ENCODE measurements at places on chromosomes 5 and 9.

DNA sequence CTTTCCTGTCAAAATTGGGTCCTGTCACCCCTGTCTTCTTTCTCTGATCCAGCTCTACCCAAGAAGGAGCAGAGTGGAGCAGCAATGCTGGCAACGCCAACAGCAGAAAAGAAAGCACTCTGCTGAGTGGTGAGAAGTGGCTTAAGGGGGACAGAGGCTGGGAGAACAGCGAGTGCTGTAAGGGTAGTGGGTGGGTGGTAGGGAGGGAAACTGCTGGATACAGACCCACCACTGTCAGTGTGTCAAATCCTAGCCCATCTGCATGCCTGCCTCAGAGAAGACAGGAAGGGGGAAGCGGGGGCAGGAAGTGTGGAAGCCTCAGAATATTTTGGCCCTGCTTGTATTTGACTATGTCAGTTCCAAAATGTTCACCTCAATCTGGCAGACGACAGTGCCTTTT lies 170.4 kb upstream of the MAST4 start:
- no peak for DNase-seq

DNA sequence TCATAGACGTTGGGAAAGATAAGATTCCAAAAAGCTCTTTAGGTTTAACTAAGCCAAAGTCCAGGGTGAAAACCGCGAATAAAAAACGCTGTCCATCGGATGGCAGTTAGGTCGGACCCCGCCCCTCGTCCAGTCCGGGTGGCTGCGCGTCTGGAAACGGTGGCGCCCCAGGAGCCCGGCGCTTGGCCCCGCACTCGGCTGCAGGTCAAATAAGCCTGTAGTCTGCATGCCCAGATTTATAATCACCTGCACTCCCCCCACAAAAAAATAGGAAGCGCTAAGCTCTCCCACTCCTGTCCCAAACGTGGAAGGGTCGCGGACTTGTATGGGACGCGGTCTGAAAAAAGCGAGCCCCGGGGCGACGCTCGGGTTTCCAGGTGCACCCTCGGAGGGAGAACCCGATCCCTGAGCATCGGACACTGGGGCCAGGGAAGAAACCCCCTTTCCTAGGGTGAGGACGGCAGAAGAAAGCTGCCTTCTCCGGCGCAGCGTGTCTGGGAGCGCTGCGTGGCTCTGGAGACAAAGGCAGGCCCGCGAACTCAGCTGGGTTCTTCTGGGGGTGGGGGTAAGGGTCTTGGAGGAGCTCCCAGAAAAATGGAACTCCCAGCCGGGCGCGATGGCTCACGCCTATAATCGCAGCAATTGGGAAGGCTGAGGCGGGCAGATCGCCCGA lies 923 bp upstream of the ZBTB5 start:
- DNase-seq: no peak

- no peak for DNase-seq
Measured at GRCh38 chr9:4065054-4065453, 234.8 kb downstream of the GLIS3 start.

DNA sequence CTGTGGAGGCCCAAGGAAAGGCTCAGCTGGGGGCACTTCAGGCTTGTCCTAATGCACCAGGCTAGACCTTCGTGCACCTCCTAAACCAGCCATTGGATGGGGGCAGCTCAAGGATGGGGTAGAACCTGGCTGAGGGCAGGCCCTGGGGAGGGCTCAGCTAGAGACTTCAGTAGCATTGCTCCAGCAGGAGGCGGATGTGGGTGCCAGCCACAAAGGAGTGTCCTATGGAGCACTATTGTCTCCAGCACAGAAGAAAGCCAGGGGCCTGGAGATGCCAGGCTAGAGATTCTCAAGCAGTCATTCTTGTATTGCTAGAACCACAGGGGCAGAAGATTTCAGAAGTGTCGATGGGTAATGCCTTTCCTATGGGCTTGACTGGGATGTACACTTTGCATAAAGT lies 131.8 kb downstream of the SYK start:
- no peak for DNase-seq

DNA sequence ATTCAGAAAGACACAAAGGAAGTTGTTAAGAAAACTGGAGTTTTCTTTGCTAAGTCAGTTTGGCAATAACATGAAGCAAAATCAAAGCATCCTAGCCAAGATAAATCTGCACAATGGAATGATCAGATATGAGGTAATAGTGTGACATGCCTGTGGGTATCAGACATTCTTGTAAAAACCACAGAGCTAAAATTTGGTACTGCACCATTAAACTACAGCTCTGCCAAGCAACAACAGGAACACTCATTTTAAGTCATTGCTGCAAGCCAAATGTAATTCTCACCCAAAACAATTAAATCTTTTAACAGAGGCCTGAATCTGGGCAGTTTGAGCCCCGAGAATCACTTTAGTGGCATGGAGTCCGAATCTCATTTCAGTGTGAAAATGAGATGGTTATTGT lies 96.6 kb downstream of the VCAN start:
- no peak for DNase-seq

- DNase-seq: no peak
Measured at GRCh38 chr9:125942125-125942524, 195.0 kb downstream of the PBX3 start.

DNA sequence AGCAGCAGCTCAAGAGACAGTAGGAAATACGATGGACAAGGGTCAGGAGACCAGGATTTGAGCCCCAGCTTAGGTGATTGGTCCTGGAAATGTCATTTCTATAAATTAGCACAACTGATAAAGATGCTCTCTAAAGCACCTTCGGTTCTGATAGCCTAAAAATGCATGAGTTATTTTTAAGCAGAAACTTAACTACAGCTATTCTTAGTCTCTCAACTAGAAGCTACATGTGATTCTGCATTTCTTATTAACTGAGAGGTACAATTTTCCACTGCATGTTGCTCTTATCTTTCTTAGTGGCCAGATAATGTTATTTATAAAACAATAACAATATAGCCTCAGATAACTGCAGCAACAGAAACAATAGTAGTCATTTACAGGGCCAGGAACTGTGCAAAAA lies 136.4 kb downstream of the GRIA1 start:
- no peak for DNase-seq

DNA sequence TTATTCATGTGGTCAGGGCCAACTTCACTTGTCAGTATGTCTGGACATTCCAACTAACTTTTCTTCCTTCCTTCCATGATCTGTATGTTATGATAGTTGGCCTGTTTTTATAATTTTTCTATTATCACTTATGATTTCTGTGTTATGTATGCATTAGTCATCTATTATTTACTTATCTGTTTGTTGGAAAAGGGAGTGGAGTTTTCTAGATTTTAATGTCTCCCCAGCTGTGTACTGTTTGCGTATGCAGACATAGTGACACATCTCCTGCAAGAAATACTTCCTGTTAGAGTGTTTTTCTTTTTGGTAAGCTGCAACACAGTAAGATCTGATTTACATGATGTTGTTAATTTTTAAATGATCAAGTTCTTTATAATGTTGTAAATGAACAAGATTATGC lies 8.7 kb upstream of the INSYN2B start:
- no peak for DNase-seq

DNA sequence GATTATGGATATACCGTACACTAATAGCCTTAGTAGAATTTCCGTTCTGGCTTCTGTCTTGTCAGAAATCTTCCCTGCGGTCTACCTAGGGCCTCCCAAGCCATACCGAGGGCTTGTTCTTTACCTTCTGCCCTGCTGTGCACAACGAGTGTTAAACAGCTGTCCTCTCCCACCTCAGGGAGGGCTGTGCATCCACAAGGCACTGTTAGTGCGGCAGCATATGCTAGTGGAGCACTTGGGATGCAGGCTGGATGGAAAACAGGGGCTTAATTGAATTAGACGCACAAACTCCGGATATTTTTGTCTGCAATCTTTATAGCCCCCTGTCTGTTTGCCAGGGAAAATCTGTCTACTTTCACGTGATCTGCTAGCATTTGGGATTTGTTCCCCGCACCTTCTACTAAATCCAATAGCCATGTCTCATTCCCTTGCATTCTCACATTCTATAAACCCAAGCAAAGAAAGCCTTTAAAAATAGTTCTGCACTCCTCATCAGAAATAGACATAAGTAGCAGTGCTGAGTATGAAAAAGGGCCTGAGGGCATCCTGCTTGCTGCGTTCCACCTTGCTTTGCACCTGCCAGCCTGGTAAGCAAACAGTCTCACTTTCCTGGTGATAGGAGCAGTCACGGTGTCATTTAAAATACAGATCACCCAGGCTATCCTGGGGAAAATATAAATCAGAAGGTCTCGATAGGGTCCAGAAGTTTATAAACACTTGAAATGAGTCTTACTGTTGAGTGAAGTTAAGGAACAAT lies 382.6 kb downstream of the RASEF start:
- DNase-seq: no peak

- no peak for DNase-seq
Measured at GRCh38 chr5:119453040-119453373, 710 bp downstream of the HSD17B4 start.

- DNase-seq: no peak
Measured at GRCh38 chr5:79938468-79938867, 52.6 kb downstream of the MTX3 start.

- no peak for DNase-seq
Measured at GRCh38 chr5:55546947-55547346, 12.2 kb upstream of the PLPP1 start.

DNA sequence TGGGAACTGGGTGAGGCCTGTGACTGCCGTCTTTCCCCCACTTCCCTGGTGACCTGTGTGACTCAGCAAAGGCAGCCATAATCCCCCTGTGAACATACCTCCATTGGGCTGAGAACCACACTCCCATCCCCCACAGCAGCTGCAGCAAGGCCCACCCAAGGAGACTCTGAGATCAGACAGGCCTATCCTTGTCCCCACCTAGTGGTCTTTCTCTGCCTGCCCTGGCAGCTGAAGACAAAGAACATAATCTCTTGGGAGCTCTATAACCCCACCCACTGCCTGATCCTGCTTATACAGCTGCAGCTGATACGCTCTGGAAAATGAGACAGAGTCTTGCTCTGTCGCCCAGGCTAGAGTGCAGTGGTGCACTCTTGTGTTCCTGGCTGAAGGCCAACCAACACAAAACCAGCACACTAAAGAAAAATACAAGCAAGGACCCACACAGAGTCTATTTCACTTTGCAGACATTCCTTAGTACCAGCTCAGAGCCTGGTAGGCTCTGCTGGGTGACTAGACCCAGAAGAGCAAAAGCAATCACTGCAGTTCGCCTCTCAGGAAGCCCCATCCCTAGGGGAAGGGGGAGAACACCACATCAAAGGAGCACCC lies 106.7 kb downstream of the MCTP1 start:
- no peak for DNase-seq

- no peak for DNase-seq
Measured at GRCh38 chr5:180052211-180052818, 19.2 kb downstream of the RNF130 start.

DNA sequence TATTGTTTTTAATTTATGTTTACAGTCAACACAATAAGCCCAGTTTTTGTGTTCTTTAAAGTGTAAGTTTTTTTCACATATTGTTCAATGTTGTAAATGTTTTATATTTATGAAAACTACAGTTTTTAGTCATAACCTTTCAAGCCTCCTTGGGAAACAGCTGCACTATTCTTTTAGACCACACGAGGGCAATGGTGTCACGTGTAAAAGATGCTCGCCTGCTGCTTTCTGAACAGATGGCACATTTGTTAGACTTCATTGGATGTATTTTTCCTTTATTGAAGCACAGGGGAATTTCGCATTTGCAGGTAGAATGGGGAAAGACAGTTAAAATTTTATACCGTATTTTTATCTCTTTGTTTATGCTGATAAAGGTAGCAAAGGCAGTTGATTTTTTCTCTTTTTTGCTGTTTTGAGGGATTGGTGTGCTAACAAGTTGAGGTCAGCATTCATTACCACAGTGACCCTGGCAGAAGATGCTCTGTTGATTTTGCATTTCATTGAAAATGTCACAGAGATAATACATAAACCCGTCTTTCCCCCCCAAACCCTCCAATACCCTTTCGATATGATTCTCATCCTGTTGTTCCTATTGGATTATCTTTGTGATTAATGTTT lies 59.0 kb downstream of the MAT2B start:
- no peak for DNase-seq

DNA sequence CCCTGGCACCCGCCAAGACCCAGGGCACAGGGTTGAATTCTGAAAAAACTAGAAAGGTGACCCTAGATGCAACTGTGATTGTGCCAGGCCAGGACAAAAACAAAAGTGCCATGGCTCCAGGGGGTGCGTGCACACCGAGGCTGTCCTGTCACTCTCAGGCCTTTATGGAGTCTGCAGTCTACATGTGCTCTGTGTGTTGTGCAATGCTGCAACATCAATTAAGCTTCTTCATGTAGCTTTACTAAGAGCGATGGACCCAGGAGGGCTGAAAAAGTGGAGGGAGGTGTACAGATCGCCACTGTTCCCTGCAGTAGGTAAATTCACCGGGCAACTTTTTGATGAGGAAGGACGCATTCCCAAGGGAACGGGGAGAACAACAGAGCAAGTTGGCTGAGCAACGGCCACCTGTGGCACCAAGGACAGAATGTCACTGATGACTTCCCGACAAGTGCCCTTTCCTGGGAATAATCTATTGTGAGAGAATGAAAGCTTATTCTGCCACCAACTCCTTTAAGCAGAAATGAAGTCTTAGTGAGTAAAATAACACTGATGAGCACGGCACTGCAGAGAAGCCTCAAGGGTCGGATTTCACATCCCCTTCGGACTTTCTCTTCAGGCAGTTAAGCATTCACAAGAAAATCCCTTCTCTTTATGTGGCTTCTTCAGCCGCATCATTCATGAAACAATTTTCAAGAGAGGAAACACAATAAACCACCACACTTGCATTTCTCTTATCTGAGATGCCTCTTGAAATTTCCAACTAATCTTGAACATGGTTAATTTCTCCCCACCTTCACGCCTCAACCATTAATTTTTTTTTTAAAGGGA lies 149.6 kb downstream of the DROSHA start:
- no peak for DNase-seq

DNA sequence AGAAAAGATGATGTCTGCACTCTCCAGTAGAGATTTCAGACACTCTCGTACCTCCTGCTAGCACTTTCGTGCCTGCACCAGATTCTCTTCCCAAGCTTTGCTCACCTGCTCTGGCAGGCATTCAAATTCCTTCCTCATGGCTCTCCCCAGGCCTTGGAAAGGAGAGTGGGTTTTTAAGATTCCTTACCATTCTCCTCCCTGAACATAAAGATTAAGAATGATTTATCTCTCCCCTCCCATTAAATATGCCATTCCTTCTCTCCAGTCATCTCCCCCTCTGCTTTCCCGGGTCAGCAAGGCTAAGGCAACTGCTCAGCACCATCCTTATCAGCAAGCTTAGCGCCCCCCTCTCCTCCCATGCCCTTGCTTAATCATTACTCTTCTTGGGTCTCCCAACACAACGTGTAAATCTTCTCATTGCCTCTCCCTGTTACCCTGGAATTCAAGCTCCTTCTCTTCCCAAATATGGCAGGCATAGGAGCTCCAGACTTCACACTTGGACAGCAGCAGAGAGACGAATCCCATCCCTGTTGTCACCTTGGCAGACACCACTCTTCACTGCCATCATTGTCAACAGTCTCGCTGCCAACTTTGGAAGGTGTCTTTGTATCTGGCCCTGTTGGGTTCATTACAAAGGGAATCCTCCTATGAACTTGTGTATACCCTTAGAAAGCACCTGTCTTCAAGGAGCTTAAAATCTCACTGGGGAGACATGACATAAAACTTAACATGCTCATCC lies 332.9 kb downstream of the SLIT3 start:
- no peak for DNase-seq

GRCh38 chr9:4297786-4298254 lies 2.0 kb downstream of the GLIS3 start:
- DNase-seq: no peak

All from cortex of kidney (tissue), 1 donor.